ENCODE measurements at places on chromosomes 3 and 15.

DNA sequence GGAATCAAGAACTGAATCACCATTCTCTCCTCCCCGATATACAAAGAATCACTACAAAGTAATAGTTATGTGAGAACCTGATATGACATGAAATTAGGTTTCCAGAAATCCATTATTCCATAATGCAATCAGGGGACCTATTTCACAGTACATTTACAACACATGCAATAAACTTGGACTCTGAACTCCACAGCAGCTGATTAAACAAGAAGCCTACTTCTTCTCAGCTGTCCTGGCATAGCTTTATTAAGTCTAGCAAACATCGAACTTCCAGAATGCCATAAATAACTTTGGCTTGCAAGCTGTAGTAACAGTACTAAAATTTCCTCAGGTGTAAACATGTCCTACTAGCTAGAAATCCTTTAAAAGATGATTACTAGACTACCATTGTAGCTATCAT, 17.8 kb downstream of the PDCD10 start:
- no peak for DNase-seq

DNA sequence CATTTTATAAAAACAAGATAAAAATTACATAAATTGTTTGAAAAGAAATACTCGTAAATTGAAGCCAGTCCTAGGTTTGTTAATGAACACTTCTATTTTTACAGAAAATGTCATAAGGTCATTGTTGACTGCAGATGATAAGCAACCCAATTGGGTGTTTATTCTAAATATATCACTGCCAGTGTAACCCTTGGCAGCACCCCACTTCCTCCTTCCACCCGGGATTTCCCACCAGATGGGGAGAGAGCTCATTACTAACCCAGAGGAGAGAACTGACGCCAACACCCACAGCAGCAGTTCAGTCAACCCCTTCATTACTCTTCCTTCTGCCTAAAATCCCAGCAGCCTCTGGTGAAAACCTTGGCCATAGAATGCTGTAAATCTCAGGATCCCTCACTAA, 307.6 kb downstream of the GAP43 start:
- DNase-seq = no peak

- no peak for DNase-seq
Measured at GRCh38 chr15:25767356-25768151, 95.6 kb downstream of the ATP10A start.

DNA sequence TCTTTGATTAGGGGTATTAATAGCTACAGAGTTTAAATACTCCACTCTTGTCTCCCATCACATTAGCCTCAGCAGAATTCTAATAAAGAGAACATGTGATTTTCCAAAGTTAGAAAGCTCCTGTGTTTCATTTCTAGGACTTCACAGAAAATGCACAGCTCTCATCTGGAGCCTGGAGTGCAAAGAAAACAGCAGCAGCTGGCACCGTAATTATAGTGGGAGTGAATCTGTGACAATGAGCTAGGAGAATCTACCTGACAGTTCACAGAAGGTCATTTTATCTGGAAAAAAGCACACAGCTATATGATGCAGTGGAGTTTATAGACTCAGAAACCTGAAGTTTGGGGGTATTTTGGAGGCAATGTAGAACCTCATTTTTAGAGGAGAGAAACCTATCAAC, 5.4 kb upstream of the TRIM59 start:
- no peak for DNase-seq

- DNase-seq = peak; percentile 83
Measured at GRCh38 chr3:123773681-123774431, 110.3 kb downstream of the MYLK start.

DNA sequence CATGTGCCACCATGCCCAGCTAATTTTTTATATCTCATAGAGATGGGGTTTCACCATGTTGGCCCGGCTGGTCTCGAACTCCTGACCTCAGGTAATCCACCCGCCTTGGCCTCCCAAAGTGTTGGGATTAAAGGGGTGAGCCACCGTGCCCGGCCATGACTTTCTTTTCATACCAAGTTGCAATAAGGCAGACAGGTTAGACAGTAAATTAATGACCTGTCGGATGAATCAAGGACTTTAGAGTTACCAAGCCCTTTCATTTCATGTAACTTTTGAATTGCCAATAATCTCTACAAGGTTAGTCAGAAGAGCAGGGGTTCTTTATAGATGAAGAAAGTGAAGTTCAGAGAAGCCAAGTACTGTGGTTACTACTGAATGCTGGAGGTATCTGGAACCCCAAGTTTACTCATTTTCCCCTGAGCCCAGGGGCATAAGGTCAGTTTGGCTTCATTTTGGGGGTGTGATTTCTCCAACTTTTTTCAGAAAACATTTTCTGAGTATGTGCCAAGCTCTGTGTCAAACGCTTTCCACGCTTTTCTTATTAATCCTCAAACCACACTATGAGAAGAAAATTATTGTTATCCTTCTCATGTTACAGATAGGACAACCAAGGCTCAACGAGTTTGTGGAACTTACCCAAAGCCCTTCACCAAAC, 11.9 kb downstream of the PRICKLE2 start:
- DNase-seq = no peak

- DNase-seq = no peak
Measured at GRCh38 chr15:50778086-50778485, 12.6 kb upstream of the SPPL2A start.

GRCh38 chr3:13588221-13588701, 39.3 kb downstream of the FBLN2 start:
- no peak for DNase-seq

DNA sequence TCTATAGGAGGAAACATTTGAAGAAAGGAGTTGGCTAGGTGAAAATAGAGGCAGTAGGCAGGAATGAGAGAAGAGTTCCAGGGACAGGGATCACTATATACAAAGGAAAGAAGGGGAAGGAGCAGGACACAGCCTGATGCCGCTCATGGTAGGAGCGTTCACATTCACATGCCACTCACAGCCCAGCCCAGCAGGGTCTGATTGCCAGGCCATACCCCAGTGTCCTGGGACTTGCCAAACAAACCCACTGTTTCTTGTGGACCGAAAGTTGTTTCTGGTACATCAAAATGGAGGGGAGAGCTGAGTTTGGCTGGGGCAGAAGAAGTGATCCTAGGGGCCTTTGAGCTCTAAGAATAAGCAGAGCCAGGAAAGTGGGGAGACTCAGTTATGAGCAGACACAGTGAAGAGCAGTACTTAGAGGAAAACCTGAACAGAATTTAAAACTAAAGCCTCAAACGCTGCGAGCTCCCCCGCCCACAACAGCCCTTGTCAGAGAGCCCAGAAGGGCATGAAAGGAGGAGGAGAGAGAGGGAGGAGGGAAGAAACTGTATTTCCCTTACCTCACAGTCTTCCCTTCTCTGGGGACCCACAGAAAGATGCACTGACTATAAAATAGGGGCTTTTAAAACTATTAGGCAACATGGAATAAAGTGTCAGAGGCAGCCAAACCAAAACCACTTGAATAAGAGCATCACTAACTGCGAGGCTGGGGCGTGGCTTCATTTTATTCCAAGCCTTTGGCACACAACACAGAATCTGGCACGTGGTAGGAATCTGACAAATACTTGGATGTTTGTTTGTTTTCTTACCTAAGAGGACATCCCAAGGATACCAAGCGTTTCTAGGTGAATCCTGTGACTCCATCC, 129.0 kb downstream of the RPL22L1 start:
- no peak for DNase-seq

DNA sequence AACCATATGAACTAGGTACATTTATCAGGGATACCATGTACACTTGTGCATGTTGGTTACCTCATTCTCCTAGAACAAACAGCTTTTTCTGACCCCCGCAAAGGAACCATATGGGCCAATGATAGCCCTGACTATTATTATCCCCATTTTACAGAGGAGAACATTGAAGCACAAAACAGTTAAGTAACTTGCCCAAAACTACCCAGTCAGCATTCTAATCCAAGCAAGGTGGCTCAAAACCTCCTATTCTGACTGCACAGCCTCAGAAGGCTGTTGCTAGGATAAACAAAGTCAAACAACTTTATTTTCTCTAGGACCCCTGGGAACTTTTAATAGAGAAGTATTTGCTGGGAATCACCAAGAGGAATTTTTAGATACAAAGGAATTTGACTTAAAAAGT, 36.7 kb downstream of the CFAP44 start:
- DNase-seq = no peak

GRCh38 chr15:67735896-67736295, 89.4 kb upstream of the SKOR1 start:
- no peak for DNase-seq

DNA sequence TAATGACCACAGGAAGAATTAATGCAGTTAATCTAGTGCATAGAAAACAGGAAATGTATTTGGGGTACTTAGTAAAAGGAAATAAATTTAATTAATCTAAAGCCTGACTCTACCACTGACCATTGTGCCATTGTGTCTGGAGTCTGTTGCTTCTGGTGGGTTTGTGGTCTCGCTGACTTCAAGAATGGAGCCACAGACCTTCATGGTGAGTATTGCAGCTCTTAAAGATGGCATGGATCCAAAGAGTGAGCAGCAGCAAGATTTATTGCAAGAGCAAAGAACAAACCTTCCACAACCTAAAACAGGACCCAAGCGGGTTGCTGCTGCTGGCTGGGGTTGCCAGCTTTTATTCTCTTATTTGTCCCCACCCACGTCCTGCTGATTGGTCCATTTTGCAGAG, 711.5 kb upstream of the LMCD1 start:
- no peak for DNase-seq

- peak; percentile 32 for DNase-seq
Measured at GRCh38 chr3:46660543-46661523, 32.6 kb downstream of the ALS2CL start.

GRCh38 chr15:48469681-48470080, 138.5 kb downstream of the DUT start:
- no peak for DNase-seq

GRCh38 chr3:53525765-53526703, 31.6 kb downstream of the CACNA1D start:
- DNase-seq = peak; percentile 65

DNA sequence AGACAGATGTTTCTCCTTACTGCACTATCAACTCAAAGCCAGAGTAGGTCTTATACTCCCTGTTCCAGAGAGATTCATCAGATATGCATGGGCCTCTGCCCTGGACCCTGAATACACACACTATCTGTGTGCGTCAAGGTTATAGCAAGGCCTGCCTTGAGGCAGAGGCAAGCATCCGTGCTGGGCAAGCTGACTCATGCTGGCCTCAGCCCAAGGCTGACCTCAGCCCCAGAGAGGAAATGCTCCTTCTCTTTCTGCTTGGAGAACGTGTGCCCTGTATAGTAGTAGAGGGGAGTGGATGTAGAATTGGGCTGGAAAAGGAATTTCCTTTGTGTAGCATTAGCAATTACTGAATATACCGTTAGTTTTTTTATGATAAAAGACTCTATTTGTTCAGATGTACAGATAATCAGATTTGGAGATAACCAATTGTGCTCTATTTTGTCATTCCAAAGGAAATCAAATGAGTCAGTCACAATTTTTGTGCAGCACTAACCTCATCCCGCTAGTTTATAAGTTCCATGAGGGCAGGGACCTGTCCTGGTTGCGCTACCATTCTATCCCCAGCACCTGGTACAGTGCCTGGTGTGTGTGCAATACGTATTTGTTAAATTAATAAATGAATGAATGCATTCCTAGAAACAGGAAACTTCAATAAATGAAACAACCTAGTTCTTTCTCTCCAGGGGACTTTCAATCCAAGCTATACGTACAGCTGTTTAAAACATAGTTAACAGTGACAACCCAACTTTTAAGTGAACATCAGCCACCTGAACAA, 13.3 kb upstream of the PAQR9 start:
- peak; percentile 57 for DNase-seq

DNA sequence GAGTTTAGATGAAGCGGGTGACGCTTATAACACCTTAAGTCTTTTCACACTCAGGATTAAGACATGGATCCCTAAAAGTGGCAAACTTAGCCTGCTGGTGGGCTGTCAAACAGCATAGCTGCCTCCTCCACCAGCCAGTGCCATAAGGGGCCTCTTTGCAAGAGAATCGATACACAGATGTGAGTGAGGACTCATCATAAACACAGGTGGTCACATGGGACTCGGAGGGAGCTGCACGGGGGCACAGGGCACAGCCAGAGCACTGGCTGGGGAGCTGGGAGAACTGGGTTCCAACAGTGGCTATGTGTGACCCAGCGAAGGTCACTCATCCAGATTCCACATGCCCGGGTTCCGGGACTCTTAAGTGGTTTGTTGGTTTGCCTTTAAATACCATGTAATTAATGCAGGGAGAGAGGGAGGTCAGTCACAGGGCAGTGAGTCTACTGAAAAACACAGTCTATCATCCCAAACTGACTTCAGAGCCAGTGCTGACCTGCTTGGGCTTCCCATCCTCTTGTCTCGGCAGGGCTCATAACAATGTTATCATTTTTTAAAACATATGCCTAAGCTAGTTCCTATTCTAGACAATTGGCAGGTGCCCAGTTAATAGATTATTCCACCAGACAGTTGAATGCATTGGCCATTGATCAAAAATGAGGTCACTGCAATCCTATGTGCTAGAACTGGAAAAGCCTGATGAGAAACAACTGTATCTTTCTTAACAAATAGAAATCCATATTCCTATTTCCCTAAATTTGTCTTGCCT, 51.8 kb downstream of the SLC12A8 start:
- no peak for DNase-seq

GRCh38 chr3:136817448-136817847, 1.5 kb upstream of the SLC35G2 start:
- DNase-seq = peak; percentile 20

DNA sequence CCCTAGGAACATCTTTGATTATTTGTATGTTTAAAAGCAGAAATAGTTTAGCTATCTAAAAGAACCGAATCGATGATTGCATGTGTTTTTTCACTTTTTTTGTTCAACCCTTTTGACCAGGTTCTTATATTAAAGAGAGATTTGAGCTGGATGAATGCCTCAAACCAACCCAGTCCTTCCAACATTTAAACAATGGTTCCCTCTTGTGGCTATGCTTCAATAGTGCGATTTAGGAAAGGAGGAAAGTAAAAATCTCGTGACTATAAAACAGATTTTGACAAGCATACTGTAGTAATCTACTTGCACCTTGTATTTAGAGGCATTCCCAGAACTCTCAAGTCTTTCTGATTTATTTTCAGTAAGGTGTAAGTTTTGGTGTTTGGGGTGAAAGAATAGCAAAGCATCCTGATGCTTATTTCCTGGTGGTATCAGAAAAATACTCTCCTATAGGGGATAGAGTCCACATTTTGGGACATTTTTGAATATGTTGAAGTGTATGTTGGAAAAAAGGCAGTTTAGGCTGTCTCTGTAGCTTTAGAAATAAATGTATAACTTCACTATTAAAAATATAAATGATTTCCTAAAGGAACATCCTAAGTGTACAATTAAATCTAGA, 159.6 kb upstream of the KCNH8 start:
- DNase-seq = peak; percentile 12

- no peak for DNase-seq
Measured at GRCh38 chr15:81484086-81484955, 110.3 kb upstream of the TMC3 start.

Measured in ELF-1 (cell line).